ENCODE measurements at places on chromosomes 2 and 18. TPM values are rescaled to one million over a fixed set of nuclear protein-coding genes. Genes with fewer than 3 reads are reported as not detected.

Gene IL18RAP
- not detected for total RNA-seq

Gene RAB12
- total RNA-seq: 25.0 TPM

Gene CABLES1
- total RNA-seq: 2.3 TPM

Gene GALNT13
- total RNA-seq: 7.4 TPM

Gene UGT1A10
- total RNA-seq: not detected

Gene TRIM54
- not detected for total RNA-seq

Gene LRATD1
- 3.6 TPM for total RNA-seq

Gene NR4A2
- total RNA-seq: 7.8 TPM

Gene DYNAP
- not detected for total RNA-seq

Gene CCDC74A
- 24.0 TPM for total RNA-seq

Gene IL36B
- total RNA-seq: not detected

Gene RAMP1
- 0.91 TPM for total RNA-seq

Gene FAM98A
- 41.7 TPM for total RNA-seq

Gene TMBIM1
- total RNA-seq: 8.5 TPM

Gene ABCG8
- total RNA-seq: not detected

Gene PSMA8
- total RNA-seq: not detected

Gene RGPD3
- total RNA-seq: 0.14 TPM

Gene GKN1
- not detected for total RNA-seq

Gene SERPINB4
- total RNA-seq: not detected

Gene TBR1
- 0.09 TPM for total RNA-seq

Gene ALPI
- total RNA-seq: not detected

Gene SULT1C3
- not detected for total RNA-seq

Gene SPDYA
- 1.1 TPM for total RNA-seq

Gene MYO7B
- 0.28 TPM for total RNA-seq

Gene DES
- total RNA-seq: 0.28 TPM

Gene POTEI
- 1.3 TPM for total RNA-seq

Measured in neural crest cell (in vitro differentiated cells).